ENCODE measurements at places on chromosomes 6 and 20.

- DNase-seq = no peak
These were observed 358.5 kb downstream of the ZFAND3 start for GRCh38 chr6:38177882-38178583.

- DNase-seq = no peak
These were observed 144.0 kb downstream of the CDC5L start for GRCh38 chr6:44531442-44532015.

- DNase-seq = no peak
These were observed 456.0 kb upstream of the PTCHD4 start for GRCh38 chr6:48567016-48567415.

DNA sequence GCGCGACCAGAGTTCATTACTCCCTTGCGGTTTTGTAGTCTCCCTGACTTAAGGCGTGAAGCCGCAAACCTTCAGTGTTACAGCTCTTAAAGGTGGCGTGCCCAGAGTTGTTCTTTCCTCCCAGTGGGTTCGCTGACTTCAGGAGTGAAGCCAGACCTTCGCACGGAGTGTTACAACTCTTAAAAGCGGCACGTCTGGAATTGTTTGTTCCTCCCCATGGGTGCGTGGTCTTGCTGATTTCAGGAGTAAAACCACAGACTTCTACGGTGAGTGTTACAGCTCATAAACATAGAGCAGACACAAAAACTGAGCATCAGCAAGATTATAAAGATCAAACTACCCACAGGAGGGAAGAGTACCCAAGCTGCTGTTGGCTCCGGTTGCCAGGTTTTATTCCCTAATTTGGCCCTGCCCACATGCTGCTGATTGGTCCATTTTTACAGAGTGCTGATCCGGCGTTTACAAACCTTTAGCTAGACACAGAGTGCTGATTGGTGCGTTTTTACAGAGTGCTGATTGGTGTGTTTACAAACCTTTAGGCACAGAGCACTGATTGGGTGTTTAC, 10.4 kb downstream of the TMEM14C start:
- DNase-seq = peak; percentile 19

- no peak for DNase-seq
These were observed 7.4 kb downstream of the SLC52A3 start for GRCh38 chr20:760751-761417.

DNA sequence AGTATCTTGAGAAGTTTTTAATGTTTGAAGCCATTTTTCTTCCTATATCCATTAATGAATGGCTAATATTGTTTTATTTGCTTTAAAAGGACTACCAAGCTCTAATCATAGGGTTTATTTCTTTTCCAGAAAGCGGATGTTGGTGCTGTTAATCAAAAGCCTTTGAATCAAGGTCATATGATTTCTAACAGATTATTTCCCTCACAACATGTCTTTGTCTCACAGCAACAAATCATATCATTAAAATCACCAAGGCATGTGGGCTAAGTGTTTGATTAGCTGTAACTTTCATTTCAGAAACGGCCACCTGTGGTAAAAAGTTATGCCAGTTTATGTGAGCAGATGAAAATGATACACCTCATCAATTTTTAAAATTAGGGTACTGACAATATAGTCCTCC, 21.7 kb downstream of the TRAF3IP2 start:
- DNase-seq = no peak

DNA sequence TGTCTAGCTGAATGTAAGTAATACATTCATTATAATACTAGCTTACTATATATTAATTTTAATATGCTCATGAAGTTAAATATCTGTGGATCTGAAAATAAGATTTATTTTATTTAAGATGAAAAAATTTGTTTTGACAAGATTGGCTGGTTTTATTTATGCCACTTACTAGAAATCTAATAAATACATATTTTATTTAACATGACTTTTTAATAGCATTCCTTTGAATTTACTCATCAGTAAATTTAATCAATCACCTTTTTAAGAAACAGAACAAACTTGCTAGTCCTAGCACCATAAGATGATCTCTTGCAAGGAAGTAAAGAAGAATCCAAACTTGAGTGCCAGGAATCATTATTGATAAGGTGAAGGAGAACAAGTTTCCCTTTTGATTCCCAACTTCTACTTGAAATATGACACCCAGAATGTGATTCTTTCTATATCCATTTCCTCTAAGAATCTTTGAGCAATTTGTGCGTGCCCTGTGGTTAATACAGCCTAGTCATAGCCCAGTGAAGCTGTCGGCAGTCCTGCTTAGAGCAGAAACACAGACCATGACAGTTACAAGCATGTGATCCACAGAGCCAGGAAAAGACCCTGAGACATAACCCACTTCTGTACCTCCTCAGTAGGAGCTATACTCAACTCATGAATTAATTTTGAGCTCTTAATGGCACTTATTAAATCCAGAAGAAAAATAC, 282.3 kb upstream of the QKI start:
- no peak for DNase-seq

DNA sequence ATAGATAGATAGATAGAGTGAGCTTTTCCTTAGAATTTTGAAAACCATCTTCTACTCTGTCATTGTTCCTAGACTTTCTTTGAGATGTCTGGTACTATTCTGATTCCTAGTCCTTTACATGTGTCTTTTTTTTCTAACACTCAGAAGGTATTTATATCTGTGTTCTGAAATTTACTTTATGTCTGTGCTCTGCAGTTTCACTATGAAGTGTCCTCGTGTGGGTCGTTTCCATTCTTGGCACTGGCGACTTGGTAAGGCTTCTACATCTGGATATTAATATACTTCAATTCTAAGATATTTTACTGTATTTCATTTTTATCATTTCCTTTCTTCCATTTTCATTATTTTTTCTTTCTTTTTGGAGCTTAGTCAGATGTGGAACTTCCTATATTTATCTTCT, 87.0 kb downstream of the FHL5 start:
- DNase-seq = no peak

GRCh38 chr6:149779644-149779963, 30.1 kb downstream of the PCMT1 start:
- no peak for DNase-seq

DNA sequence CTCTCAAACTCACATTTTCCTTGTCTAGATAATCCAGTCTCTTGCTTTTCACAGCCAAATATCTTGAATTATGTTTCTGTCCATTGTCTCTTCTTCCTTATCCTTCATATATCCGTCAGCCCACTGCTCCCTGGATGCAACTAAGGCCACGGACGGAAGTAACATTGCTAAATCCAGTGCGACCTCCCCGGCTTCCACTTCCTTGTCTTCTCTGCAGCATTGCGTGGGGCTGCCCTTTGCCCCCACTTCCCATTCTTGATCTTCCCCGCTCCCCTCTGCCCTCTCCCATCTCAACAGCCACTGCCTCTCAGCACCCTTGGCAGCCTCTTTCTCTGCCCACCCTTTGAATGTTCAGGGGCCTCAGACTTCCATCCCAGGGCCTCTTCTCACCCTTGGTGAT, 190.4 kb upstream of the UST start:
- no peak for DNase-seq

DNA sequence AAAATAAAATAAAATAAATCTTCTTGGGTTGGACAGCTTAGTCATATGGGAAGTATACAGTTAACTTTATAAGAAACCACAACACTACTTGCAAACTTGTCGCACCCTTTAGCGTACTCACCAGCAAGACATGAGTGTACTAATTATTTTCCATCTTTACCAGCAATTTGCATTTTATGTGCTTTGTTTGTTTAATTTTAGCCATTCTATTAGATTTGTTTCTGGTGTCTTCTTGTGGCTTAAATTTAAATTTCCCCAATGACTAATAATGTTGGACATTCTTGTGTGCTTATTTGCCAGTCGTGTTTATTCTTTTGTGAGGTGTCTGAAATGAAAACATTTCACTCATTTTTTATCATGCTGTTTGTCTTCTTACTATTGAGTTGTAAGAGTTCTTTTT, 1172.2 kb upstream of the CITED2 start:
- DNase-seq = no peak

DNA sequence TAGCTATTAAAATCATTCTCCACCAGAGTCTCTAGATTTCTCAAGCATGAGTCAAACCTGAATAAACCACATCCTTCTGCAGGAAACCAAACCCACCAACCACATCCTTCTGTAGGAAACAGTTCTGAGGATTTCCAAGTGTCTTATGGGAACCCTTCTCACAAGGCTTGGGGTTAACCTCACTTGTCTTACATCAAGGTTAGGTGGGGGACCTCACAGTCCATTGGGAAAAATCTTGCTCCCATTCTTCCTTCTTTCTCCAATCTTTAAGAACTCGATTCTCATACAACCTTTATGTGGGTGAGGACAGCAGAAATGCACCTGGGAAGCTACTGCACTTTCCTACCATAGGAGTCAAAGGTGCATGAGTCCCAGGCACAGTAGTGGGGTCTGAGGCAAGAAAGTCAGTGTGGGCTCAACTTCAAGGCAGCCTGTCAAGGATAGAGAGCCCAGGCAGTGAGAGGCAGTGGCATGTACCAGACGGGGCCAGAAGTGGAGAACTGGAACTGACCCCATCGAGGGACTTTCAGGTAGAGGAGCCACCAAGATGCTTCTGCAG, 114.5 kb downstream of the SLC22A3 start:
- peak; percentile 30 for DNase-seq

DNA sequence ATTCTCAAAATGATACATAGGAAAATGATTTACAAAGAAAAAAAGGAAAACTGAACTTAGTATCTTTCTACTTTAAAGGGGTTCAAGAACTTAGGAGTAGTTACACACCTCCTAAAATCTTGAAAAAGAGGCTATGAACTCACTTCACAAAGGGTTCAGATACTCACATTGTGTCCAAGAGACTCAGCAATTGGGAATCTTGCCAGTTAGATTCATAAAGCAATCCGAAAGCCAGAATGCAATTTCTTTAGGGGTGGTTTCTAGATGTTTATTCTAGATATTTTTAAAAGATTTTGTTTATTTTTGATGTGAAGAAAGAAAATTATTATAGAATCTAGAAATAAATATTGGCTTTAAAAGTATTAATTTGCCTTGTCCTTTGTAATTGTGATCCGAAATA, 1.7 kb upstream of the MYB start:
- no peak for DNase-seq

GRCh38 chr6:1285956-1286355, 25.9 kb upstream of the FOXQ1 start:
- DNase-seq = no peak

DNA sequence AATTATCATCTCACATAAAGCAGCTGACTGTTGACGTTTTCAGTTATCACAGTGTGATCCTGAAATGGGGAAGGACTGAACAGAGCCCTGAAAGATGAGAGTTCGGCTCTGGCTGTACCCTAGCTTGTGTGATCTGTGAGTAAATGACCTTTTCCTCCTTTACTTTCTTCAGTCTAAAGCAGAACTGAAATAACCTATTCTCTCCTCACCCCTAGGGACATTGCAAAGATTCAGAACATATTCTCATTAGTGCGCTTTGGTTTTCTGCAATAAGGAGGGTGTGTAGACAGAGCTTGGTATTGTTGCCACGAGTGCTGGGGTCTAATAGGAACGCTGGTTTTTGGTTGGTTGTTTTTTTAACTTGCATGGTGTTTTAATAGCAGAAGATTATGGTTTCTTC, 16.7 kb downstream of the FARS2 start:
- DNase-seq = no peak

- no peak for DNase-seq
These were observed at the start of gene APCDD1L for GRCh38 chr20:58515233-58516212. TSS of gene APCDD1L (minus strand) at chr20:58515399. CDS start at chr20:58514707, 692 bp downstream.

DNA sequence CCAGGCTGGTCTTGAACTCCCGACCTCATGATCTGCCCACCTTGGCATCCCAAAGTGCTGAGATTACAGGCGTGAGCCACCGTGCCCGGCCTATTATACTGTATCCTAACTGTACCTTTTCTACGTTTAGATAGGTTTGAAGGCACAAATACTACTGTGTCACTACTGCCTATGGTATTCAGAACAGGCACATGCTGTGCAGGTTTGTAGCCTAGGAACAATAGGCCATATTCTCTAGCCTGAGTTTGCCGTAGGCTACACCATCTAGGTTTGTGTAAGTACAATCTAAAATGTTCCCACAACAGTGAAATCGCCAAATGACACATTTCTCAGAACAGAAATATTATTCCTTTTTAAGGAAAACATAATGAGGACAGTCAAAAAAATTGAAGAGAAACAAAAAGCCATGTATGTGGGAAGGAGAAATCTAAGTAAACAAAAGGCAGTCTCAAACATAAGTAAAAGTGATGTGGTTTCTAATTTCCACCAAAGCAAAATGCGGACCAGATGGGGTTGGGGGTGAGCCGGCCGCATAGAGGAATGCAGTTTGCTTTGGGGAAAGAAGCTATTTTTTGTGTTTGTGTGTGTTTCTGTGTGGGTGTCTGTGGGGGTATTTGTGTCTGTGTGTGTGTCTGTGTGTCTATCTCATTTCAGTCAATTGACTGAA, 192.6 kb upstream of the SALL4 start:
- DNase-seq = no peak

DNA sequence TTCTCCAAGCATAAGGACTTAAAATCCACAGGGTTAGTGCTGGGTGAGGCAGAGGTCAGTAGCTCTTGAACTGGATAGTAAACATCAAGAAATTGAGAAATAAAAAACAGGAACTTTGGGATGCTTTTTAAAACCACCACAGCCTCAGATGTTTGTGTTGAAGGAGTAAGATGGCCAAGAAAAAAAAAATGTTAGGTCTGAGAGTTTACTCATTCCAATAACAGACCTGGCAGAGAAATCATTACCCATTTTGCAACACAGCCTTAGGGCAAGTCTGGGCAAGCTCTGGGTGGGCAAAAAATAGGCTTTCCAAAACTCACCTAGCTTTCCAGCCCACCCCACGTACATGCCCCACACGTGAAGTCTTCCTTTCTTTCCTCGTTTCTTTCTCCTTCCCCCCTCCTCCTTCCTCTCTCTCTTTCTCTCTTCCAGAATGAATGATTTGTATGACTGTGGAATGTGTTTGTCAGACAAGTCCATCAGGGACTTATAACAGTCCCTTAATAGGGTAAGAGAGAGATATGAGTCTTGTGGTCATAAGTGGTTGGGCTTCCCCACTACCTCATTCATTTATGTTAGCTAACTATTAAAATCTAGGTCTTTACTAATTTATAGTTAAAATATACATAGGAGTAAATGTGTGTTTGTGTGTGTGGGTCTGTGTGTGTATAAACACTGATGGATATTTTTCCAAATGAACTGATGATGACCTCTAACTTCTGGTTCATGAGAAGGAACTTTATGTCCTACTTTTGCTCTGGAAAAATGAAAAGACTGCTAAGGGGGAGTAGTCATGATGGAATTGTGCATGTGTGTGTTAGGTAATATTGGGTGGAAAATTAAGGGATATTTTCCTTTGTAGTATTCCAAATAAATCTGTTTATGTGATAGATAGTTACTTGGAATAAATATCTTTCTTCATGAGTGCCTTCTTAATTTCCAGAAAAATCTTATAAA, 18.0 kb upstream of the DSE start:
- no peak for DNase-seq

- DNase-seq = no peak
These were observed 113.3 kb upstream of the TBX18 start for GRCh38 chr6:84877515-84878210.

DNA sequence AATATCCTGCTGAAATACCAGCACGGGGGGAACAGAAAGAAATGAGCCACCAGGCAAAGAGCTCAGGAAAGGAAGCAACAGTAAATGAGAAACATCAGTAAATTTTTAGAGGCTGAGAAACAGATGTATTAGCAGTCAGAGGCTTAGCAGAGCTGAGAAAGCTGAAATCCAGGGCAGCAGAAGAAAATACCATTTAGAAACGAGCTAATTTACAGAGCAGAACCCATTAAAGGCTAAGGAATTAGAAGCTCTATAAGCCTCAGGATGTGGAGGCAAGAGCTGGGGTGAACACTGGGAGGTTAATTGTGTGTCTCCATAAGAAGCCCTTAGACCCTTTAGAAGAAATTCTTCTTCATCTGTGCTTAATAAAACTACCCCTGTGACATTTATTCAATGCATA, 178.6 kb upstream of the RGS17 start:
- DNase-seq = no peak

GRCh38 chr6:96611342-96611991, 48.5 kb downstream of the FHL5 start:
- no peak for DNase-seq
